ENCODE measurements at places on chromosomes 13 and 19.

DNA sequence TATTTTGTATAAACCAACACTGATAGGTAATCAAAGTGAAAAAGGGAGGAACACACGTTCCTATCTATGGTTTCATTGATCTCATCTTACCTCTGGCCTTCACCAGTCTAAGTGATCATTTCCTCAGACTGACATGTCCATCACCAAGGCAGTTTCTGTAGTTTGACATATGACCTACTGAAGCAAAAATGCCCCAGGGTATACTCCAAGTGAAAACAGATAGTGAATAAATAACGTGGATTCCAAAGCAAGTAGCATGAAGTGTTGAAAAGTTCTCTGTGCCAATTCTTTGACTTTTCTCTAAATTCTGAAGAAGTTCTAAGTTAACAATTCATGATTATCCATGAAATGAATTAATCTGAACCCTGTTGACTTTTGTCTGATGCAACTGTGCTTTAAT lies 334.2 kb upstream of the SGCG start:
- DNase-seq: no peak

GRCh38 chr19:7596211-7596937 lies 711 bp downstream of the CAMSAP3 start:
- peak; percentile 5 for DNase-seq

- peak; percentile 93 for DNase-seq
Measured at GRCh38 chr19:5046339-5047039, 77.6 kb downstream of the KDM4B start.

DNA sequence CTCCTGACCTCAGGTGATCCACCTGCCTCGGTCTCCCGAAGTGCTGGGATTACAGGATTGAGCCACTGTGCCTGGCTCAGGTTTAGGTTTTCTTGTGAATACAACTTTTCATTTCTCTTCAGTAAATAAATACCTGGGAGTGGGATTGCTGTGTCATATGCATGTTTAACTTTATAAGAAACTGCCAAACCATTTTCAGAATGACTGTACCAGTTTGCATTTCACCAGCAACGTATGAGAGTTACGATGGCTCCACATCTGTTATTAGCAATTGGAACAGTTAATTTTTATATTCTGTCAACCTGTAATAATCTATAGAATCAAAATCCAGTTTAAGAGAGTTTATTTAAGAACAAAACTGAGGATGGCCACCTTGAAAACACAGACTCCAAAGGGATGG lies 52.2 kb downstream of the TEX26 start:
- no peak for DNase-seq

GRCh38 chr13:94154367-94154766 lies 325.1 kb downstream of the DCT start:
- no peak for DNase-seq

- DNase-seq: peak; percentile 97
Measured at GRCh38 chr19:12647490-12648071, 19.0 kb downstream of the MAN2B1 start.

DNA sequence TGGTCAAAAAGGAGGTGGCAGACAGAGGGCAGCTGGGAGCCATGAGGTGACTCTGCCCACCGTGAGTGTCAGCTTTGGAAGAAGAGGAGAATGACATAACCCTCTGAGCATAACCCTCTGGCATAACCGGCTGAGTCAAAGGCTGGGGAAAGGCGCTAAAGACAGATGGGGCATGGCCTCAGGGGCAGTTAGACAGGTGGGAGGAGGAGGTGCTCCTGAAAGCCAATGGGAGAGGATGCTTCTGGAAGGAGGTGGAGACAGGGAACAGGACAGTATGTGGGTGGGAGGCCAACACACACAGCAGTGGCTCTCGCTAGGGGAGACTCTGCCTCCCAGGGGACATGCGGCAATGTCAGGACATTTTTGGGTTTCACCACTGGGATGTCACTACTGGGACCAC lies 17.1 kb downstream of the ELAVL1 start:
- no peak for DNase-seq

GRCh38 chr19:39083599-39083982 lies 577 bp upstream of the ACP7 start:
- DNase-seq: no peak
